ENCODE measurements at places on chromosomes 6 and 20. TPM values are rescaled to one million over a fixed set of nuclear protein-coding genes. Genes with fewer than 3 reads are reported as not detected.

DNA sequence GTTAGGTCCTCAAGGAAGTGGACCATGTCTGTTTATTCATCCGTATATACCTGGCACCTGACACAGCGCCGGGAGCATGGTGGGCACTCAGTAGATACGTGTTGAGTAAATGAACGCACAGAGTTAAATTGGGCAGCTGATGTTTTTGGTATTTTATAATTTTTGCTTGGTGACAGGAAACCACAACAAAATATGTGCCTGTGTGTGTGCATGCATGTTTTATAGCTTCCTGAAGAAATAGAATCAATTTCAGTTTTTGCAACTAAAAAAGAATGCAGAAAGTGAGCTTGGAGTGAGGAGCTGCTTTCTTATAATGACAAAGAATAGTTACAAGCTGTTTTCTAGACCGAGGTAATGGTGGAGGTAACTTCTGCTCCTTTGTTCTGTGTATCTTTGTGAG, 91.4 kb downstream of the PLCB4 start:
- DNase-seq: no peak

DNA sequence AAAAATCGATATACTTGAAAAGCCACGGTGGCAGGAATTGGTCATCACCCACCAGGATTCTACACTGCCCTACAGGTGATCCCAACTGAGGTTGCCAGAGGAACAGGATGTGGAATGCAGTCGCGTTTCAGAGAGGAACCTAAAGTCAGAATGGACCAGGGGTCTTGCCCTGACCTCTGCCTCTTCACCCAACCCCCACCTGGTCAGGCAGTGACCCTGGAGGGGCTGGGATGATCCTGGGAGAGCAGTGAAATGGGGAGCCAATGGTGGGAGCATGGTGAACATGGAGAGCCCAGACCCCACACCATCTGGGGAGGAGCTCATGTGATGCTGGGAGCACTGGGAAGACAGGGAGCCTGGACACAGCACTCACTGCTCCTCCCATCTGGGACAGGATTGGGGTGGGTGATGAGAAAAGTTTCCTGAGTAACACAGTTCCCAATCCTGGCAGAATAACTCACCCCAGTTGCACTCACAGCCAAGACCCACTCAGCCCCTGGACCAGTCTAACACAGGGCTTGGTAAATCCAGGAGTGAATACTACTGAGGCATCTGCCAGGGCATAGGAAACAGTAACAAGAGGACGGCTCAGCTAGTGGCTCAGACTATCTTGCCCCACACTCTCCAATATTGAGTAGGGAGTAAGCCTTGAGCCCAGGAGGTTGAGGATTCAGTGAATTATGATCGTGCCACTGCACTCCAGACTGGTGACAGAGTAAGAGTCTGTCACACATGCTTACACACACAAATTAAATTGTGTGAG, 1.7 kb upstream of the ULBP2 start:
- DNase-seq: no peak

- DNase-seq: no peak
These were observed 81.7 kb upstream of the AFDN start for GRCh38 chr6:167744681-167745669.

DNA sequence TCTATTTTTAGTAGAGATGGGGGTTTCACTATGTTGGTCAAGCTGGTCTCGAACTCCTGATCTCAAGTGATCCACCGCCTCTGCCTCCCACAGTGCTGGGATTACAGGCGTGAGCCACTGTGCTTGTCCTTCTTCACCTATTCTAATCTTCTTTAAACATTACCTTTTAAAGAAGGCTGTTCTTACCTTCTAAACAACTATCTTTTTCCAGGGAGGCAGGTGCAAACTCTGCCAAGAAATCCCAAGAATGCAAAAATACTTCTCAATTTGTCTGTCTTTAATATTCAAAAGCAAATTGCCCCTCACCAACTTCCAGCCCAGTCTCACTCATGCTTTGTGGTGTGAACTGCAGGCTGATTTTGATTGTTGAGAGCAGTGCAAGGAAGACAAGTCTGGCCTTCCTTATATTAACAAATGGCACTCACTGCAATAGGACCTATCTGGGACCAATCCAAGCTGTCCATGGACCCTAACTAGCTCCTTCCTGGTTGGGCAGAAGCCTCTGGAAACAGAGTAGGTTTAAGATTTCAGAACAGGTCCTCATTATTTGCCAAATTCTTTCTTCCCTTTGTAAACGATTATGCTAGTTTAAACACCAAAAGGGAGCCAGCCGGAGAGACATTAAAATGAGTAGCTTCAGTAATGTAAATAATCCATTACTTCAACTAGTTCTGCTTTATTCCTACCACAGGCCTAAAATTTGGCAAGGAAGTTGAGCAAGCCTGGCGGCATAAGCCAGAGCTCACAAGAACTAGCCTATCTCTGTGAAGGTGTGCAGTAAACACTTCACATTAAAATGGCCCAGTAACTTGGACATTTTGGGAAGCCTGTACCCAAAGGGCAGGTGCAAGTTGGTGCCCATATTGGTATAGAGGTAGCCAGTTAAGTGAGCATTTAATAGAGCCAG, 1.6 kb downstream of the SCAND1 start:
- DNase-seq: no peak

DNA sequence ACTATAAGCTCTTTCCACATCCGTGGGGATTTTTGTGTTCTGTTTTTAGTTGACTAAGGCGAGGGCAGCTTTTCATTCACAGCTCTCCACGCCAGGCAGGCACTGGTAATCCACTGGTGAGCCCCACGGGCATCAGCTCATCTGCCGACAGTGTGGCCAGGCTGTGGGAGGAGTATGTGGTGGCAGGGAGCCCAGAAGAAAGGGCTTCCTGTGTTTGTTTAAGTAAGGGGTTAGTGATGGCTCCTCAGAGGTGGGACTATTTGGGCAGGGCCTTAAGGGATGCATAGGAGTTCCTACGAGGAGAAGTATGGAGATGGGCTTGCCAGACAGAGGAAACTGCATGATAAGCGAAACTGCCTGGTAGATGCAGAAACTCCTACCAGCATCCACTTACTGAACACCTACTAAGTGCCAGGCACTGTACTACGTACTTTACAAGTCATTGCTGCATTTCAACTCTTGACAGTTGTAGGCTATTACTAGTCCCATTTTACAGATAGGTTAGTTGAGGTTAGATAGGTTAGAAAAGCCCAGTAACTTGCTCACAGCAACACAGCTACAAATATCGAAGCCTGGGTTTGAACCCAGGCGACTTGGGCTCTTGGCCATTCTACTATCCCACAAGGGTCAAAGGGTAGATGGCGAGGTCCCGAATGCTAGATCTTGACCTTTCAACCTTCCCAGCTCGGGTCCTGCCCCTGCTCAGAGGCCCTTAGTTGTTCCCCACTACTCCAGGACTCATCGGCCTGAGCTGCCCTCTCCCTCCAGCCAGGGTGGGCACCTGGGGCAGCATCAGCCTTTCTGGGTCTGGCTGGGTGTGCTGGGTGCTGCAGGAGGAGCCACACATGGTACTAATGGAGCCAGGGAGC, 55.1 kb downstream of the CEBPB start:
- DNase-seq: no peak

GRCh38 chr20:50820515-50821256, 25.8 kb downstream of the BCAS4 start:
- no peak for DNase-seq

DNA sequence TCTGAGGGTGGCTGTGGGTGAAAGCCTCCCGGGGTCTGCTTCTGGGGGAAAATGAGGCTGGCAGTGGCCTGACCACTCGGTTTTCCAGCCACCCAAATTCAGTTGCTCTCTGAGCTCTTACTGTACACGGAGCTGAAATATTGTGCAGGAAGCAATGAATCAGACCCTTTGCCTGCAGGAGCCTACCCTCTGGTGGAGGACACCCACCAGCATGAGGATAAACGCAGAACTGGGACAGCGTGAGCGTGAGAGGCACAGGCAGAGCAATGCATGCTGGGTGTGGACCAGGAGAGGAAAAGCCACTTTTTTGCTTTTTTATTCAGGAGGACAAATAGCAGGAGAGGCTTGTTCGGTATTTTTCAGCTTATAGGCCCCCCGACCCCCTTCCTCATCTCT, 298.0 kb downstream of the QKI start:
- DNase-seq: no peak

The TXLNB gene
- 1.0 TPM for total RNA-seq

The RNF217 gene
- total RNA-seq: 20.5 TPM

All from Peyer's patch (tissue), 4 donors.